Cortex of kidney (tissue), 1 donor: ENCODE measurements at places on chromosomes 2 and 18.

- no peak for DNase-seq
These were observed 79.6 kb downstream of the STPG4 start for GRCh38 chr2:47075361-47076125.

DNA sequence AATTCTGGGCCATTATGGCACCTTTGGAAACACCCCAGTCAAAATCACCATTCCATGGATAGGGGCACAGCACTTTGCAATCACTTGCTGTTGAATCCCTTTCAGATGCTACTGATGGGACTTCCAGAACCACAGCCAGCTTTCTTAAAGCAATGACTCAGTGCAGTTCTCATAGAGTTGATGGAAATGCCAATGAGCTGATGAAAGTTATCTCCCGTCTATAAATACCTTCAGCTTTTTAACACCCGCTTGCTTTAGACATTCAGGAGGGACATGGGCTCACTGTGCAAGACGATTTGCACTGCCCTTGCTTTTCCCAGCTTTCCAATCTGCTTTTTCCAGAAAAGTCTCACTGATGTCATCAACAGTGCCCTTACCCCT lies 66.7 kb upstream of the RPL31 start:
- DNase-seq, result no peak

DNA sequence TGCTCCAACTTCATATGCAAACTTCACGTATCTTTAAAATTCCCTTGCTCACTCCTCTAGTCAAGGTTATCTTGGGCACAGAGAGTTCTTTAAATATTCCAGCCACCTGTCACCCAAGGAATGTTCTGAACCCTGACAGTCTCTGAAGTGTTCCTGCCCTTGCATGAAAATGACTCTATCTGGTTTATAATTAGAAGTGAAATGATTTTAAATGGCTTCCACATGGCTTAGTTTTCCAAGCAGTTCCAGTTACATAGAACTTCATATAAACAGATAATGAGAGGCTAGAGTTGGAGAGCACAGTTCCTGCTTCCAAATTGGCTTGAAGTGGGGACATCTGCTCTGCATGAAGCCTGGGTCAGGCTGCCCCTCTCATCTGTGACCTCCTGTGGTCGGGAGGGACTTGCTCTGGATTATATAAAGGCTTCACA lies 81.9 kb downstream of the SLC4A3 start:
- no peak for DNase-seq

- DNase-seq, result no peak
These were observed 63.2 kb downstream of the ADCY3 start for GRCh38 chr2:24856791-24857211.

GRCh38 chr18:39149211-39149806 lies 1583.7 kb upstream of the CELF4 start:
- no peak for DNase-seq
